Stomach (tissue), 19 donors: ENCODE measurements at places on chromosomes 12 and 14. TPM values are rescaled to one million over a fixed set of nuclear protein-coding genes. Genes with fewer than 3 reads are reported as not detected.

FLVCR2 gene
- 2.2 TPM for total RNA-seq

RACGAP1 gene
- total RNA-seq, result 36.7 TPM

C3AR1 gene
- total RNA-seq, result not detected

CEP290 gene
- total RNA-seq, result 37.9 TPM

SLC24A4 gene
- total RNA-seq, result not detected

DNA sequence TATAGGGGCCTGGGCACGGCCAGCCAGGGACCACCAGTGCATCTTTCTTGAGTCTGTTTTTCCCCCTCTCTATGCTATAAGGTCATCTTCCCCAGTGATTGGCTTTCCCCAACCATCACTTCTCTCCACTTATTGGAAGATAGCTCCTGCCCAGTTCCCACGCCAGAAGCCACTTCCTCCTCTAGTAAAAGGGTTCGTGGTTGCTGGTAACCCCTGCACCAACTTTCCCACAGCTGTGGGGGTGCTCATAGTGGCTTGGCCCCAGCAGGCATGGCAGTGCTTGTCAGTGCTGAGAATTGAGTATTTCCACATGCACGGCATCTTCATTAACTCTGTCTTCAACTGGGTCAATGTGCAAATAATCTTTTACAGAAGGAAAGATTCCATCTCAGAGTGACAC lies 215.4 kb downstream of the FOXN3 start:
- no peaks in the 10 kb centered on the region for H3K27me3 ChIP-seq
- H3K4me3 ChIP-seq, result no peak overlapping the region
- no peaks in the 10 kb centered on the region for H3K36me3 ChIP-seq
- DNase-seq, result no peak
- no peaks in the 10 kb centered on the region for H3K4me1 ChIP-seq
- H3K27ac ChIP-seq, result no peak overlapping the region

GRCh38 chr12:47235258-47236040 lies 155.7 kb upstream of the AMIGO2 start:
- H3K36me3 ChIP-seq, result no peaks in the 10 kb centered on the region
- no peak for DNase-seq
- no peaks in the 10 kb centered on the region for H3K27me3 ChIP-seq
- no peak overlapping the region for H3K4me3 ChIP-seq
- no peak overlapping the region for H3K27ac ChIP-seq

- no peak for DNase-seq
- H3K27ac ChIP-seq, result no peak overlapping the region
Observed at GRCh38 chr12:54363618-54364017, 668 bp downstream of the GPR84 start.

DNA sequence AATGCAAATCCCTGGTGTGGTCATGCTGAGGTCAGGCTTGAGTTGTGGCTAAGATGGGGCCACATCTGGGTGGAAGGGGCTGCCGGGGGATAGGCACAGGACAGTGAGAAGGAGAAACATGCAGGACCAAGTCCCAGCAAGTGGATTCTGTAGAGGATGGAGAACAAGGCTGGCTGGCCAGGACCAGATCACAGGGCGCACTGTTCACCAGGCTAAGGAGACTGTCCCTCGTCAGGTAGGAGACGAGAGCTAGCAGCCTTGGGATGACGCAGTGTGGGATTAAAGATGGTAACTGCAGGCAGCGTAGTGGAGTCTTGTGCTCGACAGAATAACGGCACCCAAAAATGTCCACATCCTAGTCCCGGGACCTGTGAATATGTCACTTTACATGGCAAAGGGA lies 336.1 kb downstream of the BCL11B start:
- no peaks in the 10 kb centered on the region for H3K4me1 ChIP-seq
- peaks cover 22% of the 10 kb centered on the region for H3K27me3 ChIP-seq
- no peak for DNase-seq
- H3K36me3 ChIP-seq, result no peaks in the 10 kb centered on the region

- no peaks in the 10 kb centered on the region for H3K36me3 ChIP-seq
- H3K4me3 ChIP-seq, result no peak overlapping the region
Observed at GRCh38 chr14:102654298-102654697, 61.8 kb downstream of the RCOR1 start.

DNA sequence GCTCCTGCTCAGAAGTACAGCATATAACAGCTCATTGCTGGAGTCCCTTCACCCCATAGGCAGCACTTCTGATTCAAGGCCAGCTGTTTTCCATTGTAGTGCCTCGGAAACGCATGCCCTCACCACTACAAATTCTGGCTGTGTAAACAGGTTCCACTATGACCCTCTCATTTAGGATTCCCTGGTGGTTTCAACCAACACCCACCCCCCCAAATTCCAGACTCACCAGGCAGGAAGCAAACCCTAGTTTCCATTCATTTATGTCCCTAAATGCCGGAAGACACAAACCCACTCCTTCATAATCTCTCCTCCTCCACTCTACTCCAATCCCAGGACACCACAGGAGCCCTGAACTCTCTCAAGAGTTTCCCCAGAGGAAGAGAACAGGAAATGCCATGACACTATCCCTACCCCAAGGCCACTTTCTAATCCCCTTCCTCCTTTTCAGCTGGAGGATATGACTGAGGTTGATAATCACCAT lies 75.9 kb upstream of the TMPO start:
- H3K4me3 ChIP-seq, result no peak overlapping the region
- H3K27ac ChIP-seq, result no peak overlapping the region
- H3K36me3 ChIP-seq, result no peaks in the 10 kb centered on the region
- no peaks in the 10 kb centered on the region for H3K27me3 ChIP-seq
- H3K4me1 ChIP-seq, result peaks cover 9% of the 10 kb centered on the region
- DNase-seq, result no peak
